SIG-M5 (cell line): ENCODE measurements at places on chromosomes 1 and 21.

- no peak for DNase-seq
These were observed 27.2 kb upstream of the SRP9 start for GRCh38 chr1:225750420-225750819.

DNA sequence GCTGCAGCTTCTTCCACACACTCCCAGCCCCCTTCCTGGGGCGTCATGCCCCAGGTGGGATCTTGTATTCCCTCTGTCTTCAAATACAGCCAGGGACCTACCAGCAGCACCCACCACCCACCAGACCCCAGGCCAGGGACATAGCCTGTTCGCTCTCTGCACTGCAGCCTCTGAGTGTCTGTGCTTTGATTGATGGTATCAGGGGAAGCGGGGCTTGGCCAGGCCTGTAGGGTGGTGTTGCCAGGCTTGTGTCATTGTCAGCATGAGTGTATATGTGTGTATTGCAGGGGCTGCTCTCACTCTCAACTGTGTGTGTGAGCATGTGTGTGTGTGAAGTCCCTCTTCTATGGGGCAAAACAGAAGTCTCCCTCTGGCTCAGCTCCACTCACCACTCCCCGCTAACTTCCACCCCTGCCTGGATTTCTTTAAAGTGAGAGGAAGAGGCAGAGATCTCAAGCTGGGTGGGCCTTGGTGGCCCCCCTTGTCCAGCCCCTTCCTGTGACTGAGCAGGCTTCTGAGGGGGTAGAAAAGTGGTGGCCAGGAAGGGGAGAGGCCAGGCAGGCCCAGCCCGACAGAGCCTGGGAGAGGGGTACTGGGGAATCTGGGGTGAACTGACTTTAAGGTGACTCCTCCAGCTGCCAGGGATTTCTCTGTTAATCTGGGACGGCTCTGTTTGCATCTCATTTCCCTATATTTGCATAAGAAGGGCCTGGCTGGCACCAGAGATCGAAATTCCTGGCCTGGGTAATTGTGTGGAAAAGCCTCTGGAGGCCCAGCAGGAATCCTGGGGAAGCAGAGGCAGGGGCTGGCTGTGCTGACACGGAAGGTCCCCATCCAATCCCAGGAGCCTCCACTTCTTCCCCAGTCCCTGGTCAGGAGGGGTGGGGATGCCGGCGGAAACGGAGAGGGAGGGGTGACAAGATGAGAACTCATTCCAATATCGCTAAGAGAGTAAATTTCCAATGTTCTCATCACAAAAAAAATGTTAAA is 18.6 kb upstream of the ADGRB2 start:
- DNase-seq: no peak

DNA sequence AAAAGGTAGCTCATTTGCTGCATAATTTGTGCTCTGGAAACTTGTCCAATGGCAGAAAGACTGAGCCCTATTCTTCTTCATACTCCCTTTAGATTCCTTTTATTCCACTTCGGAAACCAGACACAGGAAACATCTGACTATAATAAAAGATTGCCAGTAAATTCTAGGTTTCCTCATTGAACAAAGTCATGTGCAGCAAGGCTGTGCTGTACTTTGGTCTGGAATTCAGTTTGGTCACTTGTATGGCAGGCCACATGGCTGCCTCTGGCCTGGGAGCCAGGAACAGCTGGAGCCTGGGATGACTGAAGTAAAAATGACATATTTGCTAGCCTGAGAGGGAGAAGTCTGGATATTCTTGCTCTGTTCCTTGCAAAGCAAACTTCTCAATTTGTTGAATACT is 79.6 kb downstream of the ST3GAL3 start:
- no peak for DNase-seq

DNA sequence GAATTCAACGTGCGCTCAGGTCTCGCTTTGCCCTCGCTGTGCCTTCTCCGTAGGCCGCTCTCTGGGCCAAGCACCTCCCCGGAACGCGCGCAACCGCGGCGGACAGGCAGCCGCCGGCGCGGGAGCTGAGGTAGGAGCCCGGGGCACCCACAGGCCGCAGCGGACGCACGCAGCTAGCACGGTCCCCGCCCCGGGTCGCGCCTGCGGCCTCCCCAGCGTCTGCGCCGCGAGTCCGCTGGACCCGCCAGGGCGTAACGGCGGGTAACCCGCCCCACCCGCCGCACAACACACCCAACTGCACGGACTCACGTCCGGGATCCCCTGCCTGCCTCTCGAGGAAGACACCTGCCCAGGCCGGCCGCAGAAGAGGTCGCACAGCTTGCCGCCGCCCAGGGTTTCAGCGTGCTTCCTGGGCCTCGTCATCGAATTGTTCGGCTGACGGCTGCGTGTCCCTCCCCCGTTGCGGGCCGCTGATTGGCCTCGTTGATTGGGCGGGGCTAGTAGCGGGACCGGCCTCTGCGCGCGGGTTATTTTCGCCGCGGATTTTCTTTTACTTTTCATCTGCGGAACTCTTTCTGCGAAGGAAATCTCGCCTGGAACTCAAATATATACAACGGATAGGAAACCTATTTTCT is at the start of gene CLCC1:
Gene CLCC1, minus strand, starts transcription at position 433 of the 635 bp plus-strand sequence. CDS start 13,047 bp downstream, outside the sequence.
- peak; percentile 45 for DNase-seq

DNA sequence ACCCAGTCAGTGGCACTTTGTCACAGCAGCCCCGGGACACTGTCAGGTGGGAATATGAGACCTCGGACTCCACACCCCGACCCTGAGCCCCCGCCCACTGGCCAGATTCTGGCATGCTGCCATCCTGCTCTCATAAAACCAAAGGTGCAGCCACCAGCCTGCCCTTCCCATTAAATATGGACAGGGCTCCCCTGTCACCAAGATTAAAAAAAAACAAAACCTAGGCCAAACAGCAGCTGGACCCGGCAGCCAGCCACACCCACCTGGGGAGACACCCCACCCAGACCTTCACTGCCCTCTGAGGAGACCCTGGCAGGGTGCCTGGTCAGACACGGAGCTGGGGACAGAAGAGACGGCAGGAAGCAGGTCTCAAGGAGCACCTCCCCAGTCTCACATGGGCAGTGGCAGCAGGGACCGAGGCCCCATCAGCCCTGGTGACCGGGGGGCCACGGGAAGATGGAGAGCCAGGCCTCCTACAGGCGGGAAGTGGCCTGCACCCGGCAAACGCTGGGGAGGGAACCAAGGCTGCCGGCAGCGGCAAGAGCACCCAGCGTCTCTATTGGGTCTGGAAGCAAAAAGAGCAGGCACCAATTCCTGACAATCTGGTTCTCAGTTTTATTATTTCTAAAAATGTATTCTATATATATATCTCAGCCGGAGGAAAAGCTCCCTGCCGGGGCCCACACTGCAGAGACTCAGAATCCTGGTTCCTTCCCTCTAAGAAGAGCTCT is 61.9 kb downstream of the ACOT7 start:
- no peak for DNase-seq

DNA sequence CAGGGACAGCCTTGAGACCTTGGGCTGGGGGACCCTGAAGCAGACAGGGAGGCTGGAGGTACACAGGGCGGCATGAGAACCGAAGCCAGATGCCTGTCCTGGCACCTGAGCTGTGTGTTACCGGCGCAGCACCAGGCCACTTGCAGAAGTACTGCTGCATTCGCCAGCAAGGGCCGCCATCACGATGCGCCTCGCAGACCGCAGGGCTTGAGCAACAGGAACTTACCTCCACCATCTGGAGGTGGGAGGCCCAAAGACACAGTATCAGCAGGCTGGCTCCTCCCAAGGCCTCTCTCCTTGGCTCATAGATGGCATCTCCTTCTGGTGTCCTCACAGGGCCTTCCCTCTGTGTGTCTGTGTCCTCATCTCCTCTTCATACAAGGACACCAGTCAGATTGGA is 90.1 kb downstream of the PRDM16 start:
- no peak for DNase-seq

DNA sequence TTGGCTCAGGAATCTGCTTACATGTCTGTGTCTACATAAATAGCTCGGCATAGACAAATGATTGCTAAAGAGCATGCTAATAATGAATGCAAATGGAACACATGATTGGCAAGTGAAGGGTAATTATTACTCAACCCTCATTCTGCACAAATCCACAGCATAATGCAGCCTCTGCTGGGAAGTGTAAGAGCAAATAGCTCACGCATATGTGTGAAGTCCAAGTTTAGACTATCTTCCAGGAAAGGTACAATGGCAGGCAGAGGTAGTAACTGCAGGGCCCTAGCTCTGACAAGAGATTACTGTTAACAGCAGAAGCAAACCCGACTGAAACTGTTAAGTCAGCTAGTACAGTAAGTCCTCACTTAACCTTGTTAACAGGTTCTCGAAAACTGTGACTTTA is 7.0 kb upstream of the IL6R start:
- DNase-seq: no peak

DNA sequence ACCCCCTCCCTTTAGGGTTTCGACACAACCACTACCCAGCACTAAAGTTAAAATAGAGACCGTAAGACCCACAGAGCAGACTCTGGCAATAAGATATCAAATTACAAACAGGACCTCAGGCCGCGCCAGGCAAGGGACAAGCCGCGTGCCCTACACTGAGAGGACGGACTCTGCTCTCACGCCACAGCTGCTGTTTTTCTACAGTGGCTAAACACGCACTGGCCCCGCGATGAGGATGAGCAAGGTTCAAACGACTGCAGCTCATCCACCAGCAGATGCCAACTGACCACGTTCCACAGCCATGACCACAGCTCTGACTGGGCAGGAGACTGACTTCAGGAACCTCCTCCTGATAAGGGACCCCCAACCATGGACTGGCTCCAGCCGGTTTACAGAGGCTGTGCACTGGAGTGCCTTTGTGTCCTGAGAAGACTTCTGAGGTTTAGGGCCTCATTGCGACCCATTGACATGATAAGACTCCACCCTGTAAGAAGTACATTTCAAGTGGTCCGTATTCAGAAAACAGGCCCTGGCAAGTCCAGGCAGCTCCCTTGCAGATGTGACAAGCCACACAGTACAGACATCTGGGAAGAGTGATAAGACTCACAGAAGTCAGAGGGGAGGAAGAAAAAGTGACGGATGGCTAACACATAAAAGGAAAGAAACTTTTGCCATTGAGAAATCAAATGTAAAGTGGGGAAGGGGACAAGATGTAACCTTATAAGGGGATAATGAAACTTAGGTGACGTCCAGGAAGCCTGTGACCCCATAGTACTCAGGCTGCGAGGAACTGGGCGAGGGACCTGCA is 1.5 kb upstream of the KRTAP10-6 start:
- no peak for DNase-seq

DNA sequence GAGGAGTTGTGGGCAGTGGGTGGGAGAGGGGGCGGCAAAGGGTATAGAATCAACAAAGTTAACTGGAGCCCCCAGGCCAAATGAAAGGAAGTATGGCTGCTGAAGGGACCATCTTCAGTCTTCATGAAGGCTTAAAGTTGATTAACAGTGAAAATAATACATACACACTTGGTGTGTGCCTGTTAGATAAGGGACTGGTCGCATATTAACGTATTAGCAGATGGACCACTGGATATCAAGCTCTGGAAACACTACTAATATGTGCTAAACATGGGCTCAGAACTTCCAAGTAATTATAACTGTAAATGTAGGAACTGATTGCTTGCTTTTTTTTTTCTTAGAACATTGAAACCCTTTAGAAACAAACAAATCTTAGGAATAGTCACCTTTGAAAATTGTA is 224.7 kb upstream of the KIAA0040 start:
- no peak for DNase-seq

GRCh38 chr1:170701962-170702361 is 38.0 kb downstream of the PRRX1 start:
- DNase-seq: no peak

- no peak for DNase-seq
These were observed 50.1 kb upstream of the COL6A1 start for GRCh38 chr21:45931397-45931969.

- no peak for DNase-seq
These were observed 78.6 kb downstream of the TIAM1 start for GRCh38 chr21:31265366-31266013.

DNA sequence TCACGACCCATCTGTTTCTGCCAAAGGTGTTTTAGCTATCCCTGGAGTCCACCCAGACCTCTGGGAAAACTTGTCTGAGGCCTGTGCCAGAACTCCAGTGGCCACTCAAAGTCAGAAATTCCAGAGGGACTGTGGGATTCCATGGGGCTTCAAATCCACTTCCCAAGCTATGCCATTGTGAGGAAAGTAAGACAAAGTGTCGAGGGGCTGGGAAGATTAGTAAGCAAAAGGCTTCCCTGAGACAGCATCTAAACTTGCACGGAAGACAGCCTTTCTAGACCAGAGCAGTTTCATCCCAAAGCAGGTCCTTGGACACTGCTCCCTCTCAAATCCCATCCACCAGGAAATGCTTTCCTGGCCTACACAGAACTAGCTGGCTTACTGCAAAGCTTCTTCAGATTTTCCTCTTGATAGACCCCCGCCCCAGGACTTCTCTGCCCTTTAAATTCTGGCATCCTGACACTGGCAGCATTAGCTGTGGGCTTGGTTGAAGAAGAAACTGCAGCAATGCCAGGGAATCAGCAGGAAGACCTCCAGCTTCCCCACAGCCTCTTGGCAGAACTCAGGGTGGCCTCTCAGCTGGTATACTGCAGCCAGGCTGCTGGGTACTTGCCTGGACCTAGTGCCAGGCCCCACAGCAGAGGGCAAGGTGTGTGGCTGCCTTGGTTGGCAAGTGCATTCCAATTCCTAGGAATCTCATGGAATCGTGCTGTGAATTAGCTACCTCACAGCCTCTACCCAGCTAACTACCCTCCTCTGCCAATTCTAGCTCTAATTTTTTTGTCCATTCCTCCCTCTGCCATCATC is 27.3 kb upstream of the LMX1A start:
- no peak for DNase-seq

DNA sequence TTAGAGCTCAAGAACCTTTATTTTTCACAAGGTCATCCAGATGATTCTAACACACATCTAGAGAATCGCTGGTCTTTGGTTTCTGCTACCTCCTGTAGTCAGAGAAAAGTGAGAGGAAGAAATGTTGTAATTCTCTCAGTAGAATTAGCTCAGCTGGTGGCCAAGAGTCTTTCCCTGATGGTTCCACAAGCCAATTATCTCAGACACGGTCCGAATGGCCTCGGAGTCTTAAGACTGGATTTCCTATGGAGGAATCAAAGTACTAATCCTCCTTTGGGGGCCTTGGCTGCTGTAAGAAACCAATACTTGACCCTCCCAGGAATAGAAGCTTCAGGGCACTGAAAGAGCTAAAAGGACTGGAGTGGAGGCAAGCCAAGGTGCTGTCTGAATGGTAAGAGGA is 1.8 kb downstream of the TMEM81 start:
- no peak for DNase-seq

- no peak for DNase-seq
These were observed 359.3 kb downstream of the ADGRL2 start for GRCh38 chr1:82160036-82160435.

DNA sequence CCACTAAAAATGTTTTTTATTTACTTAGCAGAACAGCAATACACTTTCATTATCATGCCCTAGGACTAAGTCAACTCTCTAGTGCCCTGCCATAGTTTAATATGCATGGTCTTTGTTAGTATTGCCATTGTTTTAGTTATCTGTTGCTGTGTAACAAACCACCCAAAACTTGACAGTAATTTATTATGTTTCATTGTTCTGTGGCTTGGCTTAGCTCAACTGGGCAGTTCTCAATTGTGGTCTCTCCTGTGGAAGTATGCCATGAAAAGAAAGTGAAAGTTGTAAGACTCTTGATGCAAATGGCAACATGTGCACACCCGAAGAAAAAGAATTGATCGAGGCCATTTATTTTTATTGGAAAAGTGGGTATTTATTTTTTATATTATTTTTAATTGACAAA is 206.3 kb upstream of the KCTD3 start:
- DNase-seq: no peak

- no peak for DNase-seq
These were observed 24.6 kb downstream of the ANGPTL1 start for GRCh38 chr1:178846306-178846705.

GRCh38 chr1:226722901-226723656 is 16.0 kb downstream of the ITPKB start:
- no peak for DNase-seq
